Dorsolateral prefrontal cortex (tissue), 122 donors: ENCODE measurements at places on chromosomes 4 and X.

GRCh38 chr4:56803471-56803870, 18.0 kb downstream of the SPINK2 start:
- no peak for DNase-seq

GRCh38 chr4:86558797-86559196, 35.3 kb upstream of the PTPN13 start:
- DNase-seq: no peak

GRCh38 chrX:13565511-13565910, 3.9 kb upstream of the EGFL6 start:
- no peak for DNase-seq

DNA sequence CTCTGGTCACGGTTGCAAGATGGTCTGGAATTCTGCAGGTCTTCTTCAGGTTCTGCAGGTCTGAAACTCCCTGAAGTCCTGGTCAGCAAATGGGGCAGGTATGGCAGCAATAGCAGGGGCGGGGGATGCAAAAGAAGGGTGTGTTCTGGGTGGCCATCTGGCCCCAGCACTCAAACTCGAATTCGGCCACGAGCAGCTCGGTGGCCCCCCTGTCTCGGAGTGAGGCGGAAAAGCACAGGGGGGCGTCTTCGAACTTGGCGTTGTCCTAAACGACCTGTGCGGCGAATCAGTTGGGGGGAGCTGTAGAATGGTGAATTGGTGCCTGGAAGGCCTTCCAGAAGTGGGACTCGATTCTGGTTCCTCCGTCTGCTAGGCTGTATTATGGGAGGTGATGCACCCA, 2.1 kb downstream of the RTL5 start:
- DNase-seq: no peak

- DNase-seq: no peak
Observed at GRCh38 chrX:102580891-102581290, 18.4 kb upstream of the ARMCX5 start.

DNA sequence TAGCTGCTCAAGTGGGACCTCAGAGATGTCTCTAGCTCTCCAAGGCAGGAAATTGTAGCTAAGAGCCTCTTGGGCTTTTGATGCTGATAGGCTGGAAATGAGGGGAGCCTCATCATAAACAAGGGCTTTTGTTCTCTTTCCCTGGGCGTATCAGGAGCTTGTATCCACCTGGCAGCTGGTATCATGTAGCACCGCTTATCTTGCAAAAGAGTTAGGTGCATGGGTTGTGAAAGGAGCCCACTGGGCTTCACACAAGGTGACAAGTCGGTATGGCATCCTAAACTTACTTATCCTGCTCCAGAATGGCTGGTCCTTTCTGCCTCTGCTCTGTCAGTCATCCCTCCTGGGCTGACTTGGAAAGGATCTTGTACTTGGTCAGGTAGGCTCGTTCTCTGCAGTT, 565.8 kb downstream of the GRXCR1 start:
- DNase-seq: no peak

GRCh38 chr4:744212-744841, 38.7 kb downstream of the PCGF3 start:
- DNase-seq: no peak
